ENCODE measurements at places on chromosomes 5 and 9.

- DNase-seq: no peak
Observed at GRCh38 chr9:109328978-109329637, 8.2 kb upstream of the EPB41L4B start.

DNA sequence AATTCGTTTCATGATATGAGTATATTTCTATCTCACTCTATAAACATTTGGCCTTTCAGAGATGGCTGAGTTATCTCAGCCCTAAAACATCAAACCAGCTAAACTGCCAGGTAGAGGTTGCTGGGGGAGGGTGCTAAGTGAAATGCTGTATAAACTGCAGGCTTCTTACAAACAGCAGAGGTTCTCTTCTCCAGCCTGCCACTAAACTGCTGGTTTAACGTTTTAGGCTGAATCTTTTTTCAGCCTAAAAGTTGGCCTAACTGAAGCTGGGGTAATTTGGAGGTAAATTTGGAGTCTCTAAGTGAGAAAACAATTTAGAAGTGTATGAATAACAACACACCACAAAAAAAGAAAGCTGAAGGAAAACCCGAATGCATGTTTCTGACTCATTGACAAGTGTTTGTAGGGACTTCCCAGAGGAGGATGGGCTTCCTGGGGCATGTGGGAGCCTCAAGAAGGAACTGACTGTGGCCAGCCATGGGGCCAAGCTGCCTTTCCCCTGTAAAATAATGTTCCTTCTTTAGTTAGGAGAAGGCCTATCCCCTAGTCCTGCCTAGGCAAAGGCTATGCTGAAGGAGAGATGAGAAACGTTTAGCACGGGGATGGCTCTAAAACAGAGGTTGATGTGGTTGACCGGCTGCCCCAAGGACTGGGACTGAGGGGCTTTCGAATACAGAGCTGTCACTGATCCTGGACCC is 44.3 kb downstream of the SLC28A3 start:
- no peak for DNase-seq

DNA sequence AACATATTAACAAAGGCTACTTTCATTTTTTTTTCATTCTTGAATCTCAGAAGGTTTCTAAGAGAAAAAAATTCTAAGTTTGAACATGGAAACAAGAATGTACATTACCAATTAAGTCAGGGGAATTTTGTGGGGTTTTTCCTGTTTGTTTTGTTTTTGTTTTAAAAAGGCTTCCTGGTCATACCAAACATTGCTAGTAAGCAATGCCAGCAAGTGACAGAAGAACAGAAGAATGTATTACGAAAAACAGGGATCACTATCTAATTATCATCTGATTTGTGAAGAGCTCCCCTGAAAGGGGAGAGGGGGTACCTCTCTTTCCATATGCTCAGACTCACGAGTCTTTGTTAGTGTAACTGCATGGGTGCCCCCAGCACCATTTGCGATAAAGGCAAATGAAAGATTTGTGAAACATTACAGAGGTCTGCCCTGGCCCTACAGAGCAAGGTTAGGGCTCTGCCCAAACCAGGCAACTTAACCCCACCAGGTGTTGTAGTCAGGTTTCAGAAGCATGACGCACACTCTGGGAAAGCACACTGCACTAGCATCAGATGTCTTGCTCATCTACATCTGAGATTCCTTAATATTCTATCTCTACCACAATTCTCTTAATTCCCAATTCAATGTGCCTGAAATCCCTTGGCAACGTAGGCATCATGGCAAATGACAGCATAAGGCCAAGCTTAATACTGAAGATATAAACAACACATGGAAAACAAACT is 268.2 kb downstream of the MLLT3 start:
- no peak for DNase-seq

DNA sequence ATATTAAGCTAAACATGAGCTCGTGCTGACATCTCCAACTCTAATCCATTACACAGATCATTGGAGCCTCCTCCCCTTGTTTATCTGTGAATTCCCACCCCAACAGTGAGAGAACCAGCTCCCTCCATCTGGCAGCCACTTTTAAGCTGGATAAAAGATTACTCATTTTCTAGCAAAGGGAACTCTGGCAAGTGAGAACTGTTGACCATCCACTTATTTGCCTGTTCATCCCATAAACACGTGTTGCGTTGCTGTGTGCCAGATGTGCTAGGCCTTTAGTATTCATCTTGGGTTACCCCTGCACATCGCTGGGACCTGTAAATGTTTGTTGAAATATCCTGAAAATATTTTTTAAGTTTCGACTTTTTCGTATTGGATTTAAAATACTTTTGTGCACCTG is 2.4 kb upstream of the TOR1A start:
- peak; percentile 56 for DNase-seq

- no peak for DNase-seq
Observed at GRCh38 chr5:151718646-151719045, 31.9 kb upstream of the SPARC start.

DNA sequence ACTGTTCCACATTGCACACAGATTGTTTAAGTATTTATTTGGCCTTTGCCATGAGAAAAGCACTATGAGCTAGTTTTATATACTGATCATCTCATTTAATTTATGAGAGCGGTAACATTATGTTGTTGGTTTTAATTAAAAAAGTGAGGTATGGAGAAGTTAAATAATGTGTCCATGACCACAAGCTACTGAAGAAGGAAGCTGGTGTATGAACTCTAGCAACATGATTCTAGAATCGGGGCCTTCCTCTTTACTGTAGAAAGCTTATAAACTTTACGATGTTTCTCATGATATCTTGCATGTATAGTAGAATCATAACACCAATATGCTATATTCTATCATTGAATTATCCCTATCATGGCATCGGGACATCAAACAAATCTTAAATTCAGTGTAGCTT is 52.9 kb upstream of the CDH18 start:
- DNase-seq: no peak

GRCh38 chr9:34079181-34079580 is 30.5 kb upstream of the UBAP2 start:
- no peak for DNase-seq

DNA sequence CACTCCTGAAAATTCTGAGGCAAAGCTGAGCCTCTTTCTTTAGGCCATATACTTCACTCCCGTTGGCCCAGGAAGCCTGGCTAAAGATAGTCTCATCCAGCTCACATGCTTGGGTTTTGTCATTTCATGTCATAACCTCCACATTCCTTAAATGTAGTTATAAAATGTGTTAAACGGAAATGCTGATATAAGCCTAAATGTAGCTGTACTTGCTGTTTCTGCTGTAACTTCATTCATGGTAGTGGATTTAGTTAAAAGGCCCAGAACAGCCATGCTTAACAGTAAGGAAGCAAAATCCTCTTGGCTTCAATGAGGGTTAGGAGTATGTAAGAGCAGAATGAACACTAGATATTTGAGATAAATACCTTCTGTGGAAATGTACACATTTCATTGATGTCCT is 135.8 kb upstream of the TMEM161B start:
- no peak for DNase-seq

DNA sequence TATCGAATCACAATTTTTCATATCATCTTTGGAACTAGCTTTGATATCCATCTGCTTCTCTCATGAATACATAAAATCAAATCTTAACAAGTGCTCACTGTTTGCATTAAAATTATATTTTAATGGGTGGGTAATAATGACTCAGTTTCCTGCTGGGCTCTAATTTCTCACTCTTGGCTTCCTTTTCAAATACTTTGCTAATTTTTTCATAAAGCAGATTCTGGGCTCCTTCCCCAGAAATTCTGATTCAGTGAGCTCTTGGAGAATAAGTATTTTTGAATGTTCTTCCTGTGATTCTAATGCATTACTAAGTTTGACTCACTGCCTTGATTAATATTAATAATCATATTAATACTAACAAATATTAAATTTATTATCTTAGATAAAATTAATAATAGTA is 48.9 kb downstream of the YIPF5 start:
- DNase-seq: no peak

GRCh38 chr5:16461026-16461425 is 4.6 kb downstream of the ZNF622 start:
- no peak for DNase-seq

GRCh38 chr5:4144411-4145007 is 548.9 kb downstream of the IRX1 start:
- DNase-seq: no peak

GRCh38 chr9:136021872-136022681 is 60.9 kb upstream of the UBAC1 start:
- DNase-seq: no peak

GRCh38 chr5:143662020-143662419 is 149.9 kb upstream of the HMHB1 start:
- DNase-seq: no peak

Data from D341Med (cell line).